ENCODE measurements at places on chromosomes 3 and 15. TPM values are rescaled to one million over a fixed set of nuclear protein-coding genes. Genes with fewer than 3 reads are reported as not detected.

DNA sequence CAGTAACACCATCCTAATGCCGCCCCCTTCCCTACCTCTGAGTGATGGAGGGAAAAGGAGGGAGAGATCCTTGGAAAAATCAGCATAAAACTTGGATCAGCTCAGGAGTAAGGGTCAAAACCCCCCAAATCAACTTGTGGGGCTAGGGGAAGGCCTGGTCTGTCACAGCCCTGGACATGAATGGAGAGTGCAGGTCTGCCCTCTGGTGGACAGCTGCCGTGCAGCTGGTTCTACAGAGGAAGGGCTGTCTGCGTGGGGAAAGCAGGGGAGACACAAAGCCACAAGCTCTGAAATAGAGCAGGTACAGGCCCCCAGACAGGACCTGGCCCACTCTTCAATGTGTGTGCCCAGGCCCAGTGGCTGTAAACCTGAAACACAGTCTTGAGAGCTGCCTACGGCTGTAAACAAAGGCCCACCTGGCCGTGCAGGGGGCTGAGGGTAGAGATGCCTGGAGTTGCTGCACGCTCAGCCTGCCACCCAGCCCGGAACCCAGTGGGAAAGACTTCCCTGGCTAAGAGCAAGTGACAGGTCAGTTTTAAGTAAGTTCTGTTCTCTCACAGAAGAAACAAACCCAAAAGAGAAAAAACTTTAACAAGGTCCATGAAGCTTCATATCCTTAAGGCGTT lies 16.4 kb downstream of the CLK3 start:
- no peak for DNase-seq
- peaks cover 99% of the 10 kb centered on the region for H3K36me3 ChIP-seq
- peaks cover 5% of the 10 kb centered on the region for H3K4me1 ChIP-seq
- H3K27me3 ChIP-seq = no peaks in the 10 kb centered on the region
- no peak overlapping the region for H3K4me3 ChIP-seq

The THBS1 gene
- 497 TPM for total RNA-seq

GRCh38 chr3:9503283-9503682 lies 50.3 kb downstream of the LHFPL4 start:
- H3K4me3 ChIP-seq = no peak overlapping the region
- H3K27ac ChIP-seq = no peak overlapping the region
- H3K4me1 ChIP-seq = peaks cover 6% of the 10 kb centered on the region
- H3K27me3 ChIP-seq = peaks cover 12% of the 10 kb centered on the region
- no peaks in the 10 kb centered on the region for H3K36me3 ChIP-seq

DNA sequence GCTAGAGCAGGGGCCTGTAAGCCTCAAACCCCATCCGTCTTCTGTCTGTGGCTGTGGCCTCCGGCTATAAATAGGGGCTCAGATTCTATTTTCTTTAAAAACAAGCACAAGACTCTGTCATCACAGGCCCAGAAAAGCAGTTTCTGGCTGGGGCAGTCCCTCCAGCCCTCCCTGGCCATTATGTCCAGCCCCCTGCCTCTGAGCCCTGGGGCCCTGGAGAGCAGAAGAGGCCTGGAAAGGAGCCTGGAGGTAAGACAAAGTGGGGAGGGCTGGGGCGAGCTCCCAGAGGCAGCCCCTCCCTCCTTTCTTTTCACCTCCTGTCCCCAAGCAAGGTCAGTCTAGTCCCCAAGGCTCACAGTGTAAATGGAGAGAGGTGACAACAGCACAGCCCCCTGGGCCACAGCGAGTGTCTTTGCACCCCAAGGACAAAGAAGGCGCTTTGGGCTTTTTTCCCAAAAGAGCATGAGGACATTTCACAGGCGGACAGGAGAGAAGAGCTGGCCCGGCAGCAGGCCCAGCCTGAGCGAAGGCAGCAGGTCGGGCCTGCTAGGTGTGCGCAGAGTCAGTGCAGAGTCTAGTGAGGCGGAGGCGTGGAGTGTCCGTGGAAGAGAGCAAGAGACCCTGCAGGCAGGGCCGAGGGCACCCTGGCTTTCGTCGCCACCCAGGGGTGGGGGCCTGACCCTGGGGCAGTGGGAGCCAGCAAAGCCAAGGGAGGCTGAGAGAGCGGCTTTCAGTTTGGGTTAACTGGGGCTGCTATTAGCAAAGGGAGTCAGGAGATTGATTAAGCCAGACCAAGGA lies 188.3 kb downstream of the TBC1D2B start:
- peak overlapping the region; percentile 30 for H3K27ac ChIP-seq
- DNase-seq = no peak
- no peaks in the 10 kb centered on the region for H3K36me3 ChIP-seq
- no peaks in the 10 kb centered on the region for H3K4me1 ChIP-seq

GRCh38 chr3:113985541-113985940 lies 37.7 kb downstream of the ZDHHC23 start:
- no peaks in the 10 kb centered on the region for H3K27me3 ChIP-seq
- no peaks in the 10 kb centered on the region for H3K36me3 ChIP-seq
- H3K4me3 ChIP-seq = no peak overlapping the region
- H3K4me1 ChIP-seq = no peaks in the 10 kb centered on the region
- no peak for DNase-seq

All from upper lobe of left lung (tissue), 6 donors.